Activated naive CD4-positive, alpha-beta T cell treated with anti-CD3 and anti-CD28 coated beads, Interleukin-2, amount 50 U/mL, for 72 hours (primary cell): ENCODE measurements at places on chromosomes 4 and X. TPM values are rescaled to one million over a fixed set of nuclear protein-coding genes. Genes with fewer than 3 reads are reported as not detected.

OTUD4 gene
- 39.6 TPM for total RNA-seq

UGT2B10 gene
- total RNA-seq = not detected

- no peak for DNase-seq
Measured at GRCh38 chr4:163681208-163681821, 186.8 kb downstream of the TMA16 start.

- DNase-seq = peak; percentile 54
Measured at GRCh38 chrX:45851434-45851991, 650.8 kb upstream of the DIPK2B start.

- no peak for DNase-seq
Measured at GRCh38 chr4:88135356-88135663, 23.1 kb downstream of the ABCG2 start.

GRCh38 chrX:50988649-50989048, 78.1 kb downstream of the BMP15 start:
- DNase-seq = peak; percentile 4

DNA sequence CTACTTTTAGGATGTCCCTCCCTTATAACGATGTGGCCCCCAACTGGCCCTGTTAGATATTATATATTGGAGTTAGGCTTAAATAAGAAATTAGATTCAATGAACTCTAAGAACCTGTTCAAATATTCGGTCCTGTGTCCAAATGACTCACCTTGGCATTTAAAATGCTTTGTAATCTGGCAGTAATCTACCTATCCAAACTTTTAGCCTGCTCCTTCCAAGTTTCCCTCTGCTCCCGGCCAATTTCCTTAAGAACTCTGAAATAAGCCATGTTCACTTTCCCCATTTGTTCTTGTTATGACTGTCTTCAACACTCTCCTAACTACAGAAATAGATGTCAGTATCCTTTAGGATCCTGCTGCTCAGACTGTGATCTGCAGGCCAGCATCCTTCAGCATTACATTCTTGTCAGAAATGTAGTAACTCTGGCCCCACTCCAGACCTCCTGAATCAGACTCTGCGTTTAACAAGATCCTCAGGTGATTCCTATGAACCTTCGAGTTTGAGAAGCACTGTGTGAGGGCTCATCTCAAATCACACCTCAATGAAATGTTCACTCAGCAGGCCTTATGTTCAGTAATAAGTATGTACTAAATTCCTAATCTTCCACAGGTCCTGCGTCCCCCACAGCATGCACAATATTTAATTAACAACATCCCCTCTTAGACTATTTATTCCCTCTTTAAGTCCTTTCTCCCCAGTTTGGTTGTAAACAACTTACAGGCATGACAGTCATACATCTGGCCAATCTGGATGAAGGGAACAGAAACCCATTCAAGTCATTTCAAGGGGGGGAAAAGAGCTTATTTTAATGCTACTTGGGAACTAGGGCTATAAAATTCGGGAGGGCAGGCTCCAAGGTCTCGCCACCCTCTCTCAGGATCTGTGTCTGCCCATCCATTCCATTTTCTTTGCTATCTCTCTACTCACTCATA, 3.0 kb downstream of the ATP8A1 start:
- no peak for DNase-seq

- no peak for DNase-seq
Measured at GRCh38 chr4:85963231-85963630, 396.6 kb downstream of the MAPK10 start.

GRCh38 chr4:24753519-24753918, 41.9 kb upstream of the SOD3 start:
- no peak for DNase-seq

DNA sequence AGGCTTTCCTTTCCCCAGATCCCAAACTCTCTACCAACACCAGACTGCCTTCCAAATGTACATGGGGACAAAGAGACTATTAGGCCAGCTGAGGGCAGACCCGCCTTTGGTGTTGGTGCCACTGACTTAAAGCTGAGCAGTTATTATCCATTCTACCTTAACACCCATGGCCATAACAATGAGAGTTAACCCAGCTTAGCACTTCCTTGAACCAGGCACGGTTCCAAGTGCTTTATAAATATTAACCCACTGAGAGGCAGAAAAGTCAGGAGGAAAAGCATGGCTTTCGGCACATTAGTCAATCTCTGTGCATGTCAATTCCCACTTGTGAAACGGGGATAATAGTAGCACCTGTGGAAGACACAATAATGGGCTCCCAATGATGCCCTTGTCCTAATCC, 243.1 kb upstream of the ANXA3 start:
- DNase-seq = no peak

DNA sequence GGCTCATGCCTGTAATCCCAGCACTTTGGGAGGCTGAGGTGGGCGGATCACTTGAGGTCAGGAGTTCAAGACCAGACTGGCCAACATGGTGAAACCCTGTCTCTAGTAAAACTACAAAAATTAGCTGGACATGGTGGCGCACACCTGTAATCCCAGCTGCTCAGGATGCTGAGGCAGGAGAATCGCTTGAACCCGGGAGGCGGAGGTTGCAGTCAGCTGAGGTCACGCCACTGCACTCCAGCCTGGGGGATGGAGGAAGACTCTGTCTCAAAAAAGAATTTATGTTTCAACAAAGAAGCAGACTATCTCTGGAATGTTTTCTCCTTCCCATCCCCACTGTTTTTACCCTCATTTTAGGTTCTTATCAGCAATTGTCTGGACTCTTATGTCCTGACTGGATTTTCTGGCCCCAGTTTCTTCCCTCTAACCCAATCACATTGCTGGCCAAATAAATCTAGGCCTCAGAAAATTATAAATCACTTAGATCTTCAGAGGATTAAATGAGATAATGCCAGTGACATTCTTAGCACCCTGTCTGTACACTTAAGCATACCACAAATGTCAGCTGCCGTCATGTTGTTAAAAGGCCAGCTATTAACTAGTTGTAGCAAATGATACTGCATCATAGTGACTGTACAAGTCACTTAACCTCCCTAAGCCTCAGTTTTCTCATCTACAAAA, 44.9 kb upstream of the PRSS48 start:
- no peak for DNase-seq

- no peak for DNase-seq
Measured at GRCh38 chr4:102858828-102859464, 9.8 kb upstream of the CISD2 start.
